ENCODE measurements at places on chromosomes 7 and 10.

- no peak for DNase-seq
These were observed 70.8 kb upstream of the CDCA7L start for GRCh38 chr7:22016507-22016906.

DNA sequence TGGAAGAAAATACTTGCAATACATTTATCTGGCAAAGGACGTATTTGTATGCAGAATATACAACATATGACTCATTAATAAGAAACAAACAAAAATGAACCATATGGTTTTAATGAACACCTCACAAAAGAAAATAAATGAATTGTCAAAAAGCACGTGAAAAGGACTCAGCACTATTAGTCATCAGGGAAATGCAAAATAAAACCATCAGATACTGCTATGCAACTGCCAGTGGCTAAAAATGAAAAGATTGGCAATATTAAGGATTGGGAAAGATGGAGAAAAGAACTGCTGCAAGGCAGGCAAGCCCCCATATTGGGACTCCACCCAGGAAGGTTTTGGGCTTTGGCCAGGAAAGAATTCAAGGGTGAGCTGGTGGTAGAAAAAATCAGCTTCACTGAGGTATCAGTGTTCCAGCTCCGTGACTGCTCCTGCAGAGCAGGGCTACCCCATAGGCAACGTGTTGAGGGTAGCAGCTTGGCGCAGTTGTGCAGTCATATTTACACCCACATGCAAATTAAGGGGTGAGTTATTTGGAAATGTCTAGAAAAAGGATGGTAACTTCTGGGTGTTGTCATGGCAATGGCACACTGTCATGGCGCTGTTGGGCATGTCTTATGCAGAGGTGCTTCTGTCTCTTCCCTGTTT, 72.7 kb downstream of the CUBN start:
- no peak for DNase-seq

DNA sequence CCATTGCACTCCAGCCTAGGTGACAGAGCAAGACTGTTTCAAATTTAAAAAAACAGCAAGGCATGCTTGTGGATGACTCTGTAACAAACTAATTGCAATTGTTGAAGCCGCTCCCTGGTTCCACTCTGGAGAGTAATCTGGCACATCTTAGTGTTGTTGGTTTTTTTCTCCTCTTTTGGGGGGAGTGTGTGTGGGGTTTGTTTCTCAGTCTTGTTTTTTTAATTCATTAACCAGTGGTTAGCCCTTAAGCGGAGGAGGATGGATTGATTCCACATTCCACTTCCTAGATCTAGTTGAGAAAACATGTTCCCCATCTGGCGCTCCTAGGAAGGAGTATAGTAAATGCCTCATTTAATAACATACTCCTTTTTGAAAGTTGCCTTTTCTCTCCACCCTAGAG, 8.6 kb upstream of the ZNF713 start:
- no peak for DNase-seq

DNA sequence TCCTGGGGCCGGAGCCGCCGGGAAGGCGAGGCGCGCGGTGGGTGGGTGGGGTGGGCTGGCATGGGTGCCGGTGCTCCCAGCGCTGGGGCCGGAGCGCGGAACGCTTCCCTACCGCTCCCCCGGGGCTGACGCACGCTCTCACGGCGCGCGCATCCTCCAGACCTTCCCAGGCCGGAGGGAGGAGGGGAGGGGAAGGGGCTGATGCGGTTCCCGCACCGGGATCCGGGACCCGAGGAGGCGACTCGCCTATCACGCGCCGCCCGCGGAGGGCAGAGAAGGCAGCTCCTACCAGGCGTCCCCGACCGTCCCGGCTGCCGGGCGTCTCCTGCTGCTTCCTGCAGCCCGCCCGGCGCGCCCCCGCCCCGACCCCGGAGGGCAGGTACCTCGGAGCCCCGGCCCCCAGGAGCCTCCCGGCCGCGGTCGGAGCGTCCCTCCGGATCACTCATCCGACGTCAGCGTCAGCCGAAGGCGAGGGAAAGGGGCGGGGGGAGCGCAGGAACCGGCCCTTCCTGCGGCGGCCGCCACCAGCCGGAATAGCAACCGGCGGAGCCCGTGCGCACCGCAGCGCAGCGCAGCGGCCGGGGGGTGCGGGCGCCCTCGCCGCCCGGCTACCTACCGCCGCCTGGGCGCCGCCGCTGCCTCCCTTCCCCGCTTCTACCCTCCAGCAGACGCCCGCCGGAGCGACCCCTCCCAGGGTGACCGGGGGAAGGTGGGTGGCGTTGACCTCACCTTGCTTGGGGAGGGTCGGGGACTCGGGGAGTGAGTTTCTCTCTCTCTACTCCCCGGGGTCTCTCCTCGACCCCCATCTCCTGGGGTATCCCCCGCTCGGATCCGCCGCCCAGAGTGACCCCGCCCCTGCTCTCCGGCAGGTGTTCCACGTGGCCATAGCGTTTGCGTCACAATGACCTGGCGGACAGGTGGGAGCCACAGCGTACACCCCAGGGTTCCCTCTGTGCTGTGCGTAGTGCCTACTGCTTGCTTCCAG, at the start of gene ICA1:
Gene ICA1 (minus strand): TSS at position 457 of the 985 bp plus-strand sequence. CDS start 26,241 bp downstream, outside the sequence.
- peak; percentile 16 for DNase-seq

- no peak for DNase-seq
These were observed 6.9 kb upstream of the SFRP5 start for GRCh38 chr10:97778452-97779302.

DNA sequence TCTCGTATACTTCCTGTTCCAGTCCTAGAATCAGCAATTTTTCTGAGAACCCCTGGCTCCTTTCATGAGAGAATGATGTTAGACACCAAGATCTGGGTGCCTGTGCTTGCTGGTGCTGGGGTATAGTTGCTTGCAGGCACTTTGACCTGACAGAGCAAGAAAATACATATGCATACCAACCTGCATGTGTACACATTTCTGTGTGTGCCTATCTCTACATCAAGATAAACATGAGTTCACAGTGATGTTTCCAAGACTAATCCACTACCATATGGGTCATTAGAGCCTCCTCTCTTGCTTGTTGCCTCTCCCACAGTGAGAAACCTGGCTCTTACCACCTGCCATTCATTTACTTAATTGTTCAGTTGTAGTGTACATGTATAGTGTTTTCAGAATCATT, 229.1 kb upstream of the IGFBP3 start:
- no peak for DNase-seq

DNA sequence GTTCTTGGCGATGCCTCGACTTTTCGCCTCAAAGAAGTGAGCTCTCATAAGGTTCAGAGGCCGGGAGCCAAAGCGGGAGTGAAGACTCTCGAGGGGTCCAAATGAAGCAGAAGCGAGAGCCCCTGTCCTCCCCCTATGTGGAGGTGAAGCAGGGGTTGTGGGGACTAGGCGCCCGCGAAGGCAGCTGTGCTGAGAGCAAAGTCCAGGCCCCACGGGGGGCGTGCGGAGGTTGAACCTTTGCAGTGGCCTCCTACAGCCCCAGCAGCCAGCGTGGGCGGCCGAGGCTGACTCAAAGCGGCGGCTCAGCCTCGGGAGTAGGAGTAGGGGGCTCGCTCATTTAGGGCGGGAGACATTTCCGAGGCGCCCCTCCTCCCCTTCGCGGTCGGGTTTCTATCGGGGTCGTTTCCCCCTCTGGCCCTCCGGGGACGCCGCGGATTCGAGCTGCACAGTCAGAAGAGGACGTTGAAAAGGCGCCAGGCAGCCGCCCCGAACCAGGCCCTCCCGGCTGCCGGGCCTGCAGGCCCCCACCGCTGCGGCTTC, 553 bp upstream of the ADD3 start:
- no peak for DNase-seq
